Progenitor cell of endocrine pancreas (in vitro differentiated cells): ENCODE measurements at places on chromosomes 5 and 9.

GRCh38 chr9:37255187-37255586 lies 134.8 kb downstream of the ZCCHC7 start:
- no peak for DNase-seq

DNA sequence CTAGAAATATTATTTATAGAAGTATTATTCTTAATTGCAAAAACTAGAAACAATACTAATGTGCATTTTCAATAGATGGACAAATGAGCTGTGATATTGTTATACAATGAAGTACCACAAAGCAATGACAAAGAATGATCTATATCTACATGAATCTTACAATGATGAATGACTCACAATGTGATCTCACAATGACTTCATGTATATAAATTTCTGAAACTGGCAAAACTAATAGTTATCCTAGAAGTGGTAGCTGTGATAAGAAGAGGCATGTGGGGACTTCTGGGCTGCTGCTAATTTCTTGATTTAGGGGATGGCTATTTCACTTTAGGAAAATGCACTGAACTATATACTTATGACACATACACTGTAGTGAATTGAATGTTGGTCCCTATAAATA lies 396.0 kb upstream of the ZNF608 start:
- DNase-seq, result no peak

- DNase-seq, result no peak
These were observed 1181.0 kb upstream of the DMAC1 start for GRCh38 chr9:8980496-8981013.

- DNase-seq, result no peak
These were observed 4.4 kb downstream of the SPRY4 start for GRCh38 chr5:142320430-142320738.

GRCh38 chr9:131715906-131716305 lies 24.0 kb downstream of the RAPGEF1 start:
- DNase-seq, result no peak

- no peak for DNase-seq
These were observed 148.8 kb downstream of the DCP2 start for GRCh38 chr5:113125371-113125770.

DNA sequence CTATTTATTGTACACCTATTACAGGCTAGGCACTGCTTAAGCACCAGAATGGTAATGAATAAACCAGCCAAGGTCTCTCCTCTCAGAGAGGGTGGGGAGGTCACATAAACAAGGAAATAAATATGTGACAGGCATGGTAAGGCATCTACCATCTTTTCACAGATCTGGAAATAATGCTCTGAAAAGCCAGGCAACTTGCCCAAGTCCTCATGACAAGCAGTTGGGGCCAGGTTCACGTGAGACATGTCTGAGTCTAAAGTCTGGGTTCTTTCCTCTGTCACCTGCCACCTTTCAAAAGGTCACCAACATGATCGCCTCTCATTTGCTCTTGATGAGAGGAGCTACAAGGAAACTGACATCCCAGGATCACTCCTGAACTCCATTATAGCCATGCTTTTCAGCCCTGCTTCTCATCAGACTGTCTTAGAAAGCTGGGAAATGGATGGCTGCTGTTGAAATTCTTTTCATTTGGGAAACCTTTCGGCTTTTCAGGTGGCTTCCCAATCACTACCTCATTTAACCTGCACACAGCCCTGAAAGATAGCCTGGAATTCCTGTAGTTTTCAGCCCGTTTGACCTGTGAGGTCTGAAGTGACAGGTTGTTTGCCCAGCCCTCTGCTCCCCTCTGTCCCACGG lies 123.1 kb downstream of the CRB2 start:
- no peak for DNase-seq

DNA sequence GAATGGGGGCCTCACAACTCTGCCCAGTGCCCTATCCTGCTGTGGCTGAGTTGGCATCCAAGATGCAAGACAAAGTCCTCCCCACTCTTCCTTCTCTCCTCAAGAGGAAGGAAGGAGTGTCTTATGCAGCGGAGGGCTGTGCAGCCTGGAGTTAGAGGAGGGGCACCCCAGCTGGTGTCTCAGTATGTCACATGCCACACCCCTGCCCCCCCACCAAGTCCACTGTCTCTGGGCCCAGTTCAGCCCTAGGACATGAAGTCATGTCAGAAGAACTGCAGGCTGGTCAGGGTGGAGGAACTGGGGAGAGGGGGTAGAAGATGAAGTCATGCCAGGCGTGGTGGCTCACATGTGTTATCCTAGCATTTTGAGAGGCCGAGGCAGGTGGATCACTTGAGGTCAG lies 28.0 kb upstream of the SLC28A3 start:
- no peak for DNase-seq
